Coronary artery (tissue), 2 donors: ENCODE measurements at places on chromosomes 7 and 10.

GRCh38 chr10:47055386-47056246 lies 144.4 kb downstream of the PTPN20 start:
- peak; percentile 55 for DNase-seq

DNA sequence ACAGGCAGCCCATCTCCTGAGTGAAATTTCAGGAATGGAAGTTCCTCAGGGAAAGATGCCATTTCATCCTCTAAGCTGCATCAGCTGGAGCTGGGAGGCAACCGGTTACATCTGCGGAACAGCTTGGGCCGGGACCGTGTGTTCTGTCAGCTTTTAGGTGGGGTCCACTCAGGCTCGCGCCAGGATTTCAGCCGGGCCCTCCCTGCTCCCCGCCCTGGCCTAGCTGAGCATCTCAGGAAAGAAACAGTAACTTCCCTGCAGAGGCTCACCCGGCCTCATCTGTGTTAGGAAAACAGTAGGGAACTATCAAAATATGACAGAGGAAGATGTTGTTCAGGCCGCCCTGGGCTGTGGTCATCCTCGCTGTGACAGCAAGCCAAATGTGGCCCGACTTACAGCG lies 110.4 kb downstream of the TRIL start:
- DNase-seq: no peak

- DNase-seq: no peak
Observed at GRCh38 chr10:124616040-124616835, 127.9 kb downstream of the FAM53B start.

DNA sequence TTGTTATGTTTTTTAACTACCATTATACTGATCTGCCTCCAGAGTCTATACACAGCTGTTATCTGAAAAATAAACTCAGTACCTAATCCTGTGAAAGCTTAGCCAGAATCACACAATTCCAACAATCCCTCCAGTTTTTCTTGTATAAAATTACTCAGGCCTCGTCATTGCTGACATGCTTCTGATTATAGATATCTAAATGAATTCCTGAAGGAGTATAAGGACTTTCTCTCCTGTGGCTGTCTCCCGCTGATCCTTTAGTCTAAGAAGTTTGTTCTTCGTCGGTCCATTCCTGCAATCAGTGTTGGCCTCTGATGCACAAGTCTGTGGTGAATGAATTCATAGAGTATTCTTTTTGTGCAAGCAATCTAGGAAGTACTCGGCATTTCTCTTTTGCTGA lies 288.9 kb upstream of the SEMA3C start:
- no peak for DNase-seq

DNA sequence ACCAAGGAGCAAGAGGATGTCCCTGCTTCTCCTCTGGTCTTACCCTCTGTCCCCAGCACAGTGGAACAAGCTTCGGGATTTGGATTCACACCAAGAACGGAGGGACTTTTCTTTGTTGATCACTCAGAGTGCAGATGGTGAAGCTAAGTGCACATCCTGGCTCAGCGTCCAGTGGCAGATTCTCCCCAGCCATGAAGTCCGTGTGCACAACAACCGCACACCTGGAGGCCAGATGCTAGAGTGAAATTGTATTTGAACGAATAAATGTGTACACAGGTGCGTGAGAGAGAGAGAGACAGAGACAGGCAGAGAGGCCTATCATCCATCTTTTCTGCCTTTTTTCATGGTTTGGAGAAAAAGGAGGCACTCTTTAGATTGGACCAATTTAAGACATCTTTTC lies 31.5 kb downstream of the ASB13 start:
- DNase-seq: no peak

- no peak for DNase-seq
Observed at GRCh38 chr10:21196822-21197395, 299.8 kb upstream of the NEBL start.

GRCh38 chr7:121366852-121367431 lies 29.2 kb downstream of the FAM3C start:
- DNase-seq: no peak

DNA sequence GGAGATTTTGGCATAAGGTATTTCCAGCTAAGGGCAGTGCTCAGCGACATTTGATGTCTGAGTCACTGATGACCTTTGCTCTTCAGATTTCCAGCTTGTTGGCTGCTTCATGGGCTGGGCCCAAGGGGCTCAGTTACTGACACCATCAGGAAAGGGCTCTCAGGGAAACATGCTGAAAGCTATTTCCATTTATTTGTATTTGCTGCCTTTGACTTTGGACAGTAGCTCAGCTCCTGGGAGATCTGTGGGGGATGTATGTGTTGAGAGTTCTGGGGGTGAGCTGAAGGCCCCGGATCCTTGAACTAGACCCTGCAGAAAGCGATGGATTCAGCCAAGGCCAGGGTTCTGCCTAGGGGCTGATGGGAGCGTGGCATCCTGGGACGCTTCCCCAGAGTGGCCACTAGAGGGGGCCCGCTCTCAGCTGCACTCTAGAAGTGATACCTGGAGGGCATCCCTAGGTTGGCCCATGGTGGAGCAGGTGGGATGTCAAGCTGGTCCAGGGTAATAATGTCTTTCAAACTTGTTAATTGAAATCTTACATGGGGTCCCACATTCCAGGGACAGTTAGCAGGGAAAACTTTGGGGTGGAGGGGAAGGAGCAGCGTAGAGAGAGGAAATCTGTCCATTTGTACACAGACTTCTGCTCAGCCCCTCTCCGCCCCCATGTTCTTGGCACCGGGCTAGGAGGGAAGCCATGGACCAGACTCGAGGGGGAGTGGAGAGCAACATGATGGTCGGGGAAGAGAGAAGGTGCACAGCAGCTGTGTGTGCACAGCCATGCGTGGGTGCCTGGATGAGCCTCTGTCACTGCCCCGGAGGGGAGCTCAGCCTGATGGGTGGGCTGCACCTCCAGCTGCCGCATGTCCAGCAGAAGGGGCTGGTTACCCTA lies 3.0 kb upstream of the BTBD16 start:
- no peak for DNase-seq

- DNase-seq: no peak
Observed at GRCh38 chr7:7996568-7996967, 28.0 kb downstream of the GLCCI1 start.

GRCh38 chr10:78371136-78371535 lies 337.5 kb downstream of the RPS24 start:
- DNase-seq: no peak

- no peak for DNase-seq
Observed at GRCh38 chr10:33843379-33843778, 508.9 kb upstream of the NRP1 start.

DNA sequence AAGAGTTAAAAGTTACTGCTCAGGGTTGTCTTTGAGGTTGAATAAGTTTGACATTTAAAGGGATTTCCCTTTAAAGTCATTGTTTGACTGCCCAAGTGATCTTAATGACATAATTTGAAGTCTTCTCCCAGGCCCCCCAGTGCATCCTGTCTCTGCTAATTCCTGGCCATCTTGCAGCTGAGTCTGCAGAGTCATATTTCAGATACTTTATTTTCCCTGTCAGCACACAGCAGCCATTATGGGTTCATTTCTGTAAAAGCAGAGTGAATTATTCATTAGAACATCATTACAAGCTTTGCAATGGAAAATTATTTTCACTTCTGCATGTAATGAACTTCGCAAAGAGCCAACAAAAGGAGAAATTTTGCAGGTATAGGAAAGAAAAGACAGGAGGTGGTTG lies 536.6 kb downstream of the GALNT17 start:
- DNase-seq: no peak

DNA sequence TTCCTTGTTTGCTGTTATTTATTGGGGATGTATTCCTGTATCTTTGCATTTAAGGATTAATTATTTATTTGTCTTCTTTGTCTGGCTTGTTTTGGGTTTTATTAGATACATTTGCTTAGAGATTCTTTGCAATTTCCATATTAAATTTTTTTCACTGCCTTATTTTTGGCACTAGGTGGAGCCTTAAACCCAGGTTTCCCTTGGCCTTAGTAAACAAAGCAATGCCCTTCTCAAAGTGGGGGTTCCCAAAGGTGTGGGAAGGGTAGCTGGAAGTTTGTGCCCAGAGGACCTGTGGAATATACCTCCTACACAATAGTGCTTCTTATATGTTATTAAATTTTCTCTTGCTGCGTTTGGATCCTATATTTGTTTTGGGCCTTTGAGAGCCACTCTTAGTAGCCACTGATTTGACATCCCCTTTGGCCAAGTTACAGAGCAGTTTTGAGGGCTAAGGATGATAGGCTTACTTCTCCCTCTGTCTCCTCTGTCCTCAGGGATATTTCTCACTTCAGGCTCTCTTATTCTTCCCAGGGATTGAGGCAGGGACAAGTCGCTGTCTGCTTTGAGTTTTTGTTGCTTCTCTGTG lies 162.3 kb downstream of the ITGB1 start:
- no peak for DNase-seq

- no peak for DNase-seq
Observed at GRCh38 chr10:97321032-97321803, 2.1 kb downstream of the FRAT1 start.

DNA sequence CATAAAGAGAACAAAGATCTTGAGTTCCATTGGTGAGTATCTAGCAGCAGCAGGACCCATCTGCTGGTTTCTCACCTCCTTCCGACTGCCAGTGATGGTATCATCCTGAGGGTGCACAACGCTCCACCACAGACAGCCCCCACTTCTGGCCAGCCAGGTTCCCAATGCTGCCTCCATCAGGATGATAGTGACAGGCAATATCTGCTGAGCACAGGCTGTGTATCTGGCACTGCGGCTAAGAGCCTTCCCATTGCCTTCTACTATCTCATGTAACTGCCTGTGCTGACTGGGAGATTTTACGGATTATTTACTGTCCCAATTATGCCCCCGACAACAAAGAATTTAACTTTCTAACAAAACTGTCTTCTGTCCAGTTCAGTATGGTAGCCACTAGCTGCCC lies 352.4 kb upstream of the AOAH start:
- no peak for DNase-seq

DNA sequence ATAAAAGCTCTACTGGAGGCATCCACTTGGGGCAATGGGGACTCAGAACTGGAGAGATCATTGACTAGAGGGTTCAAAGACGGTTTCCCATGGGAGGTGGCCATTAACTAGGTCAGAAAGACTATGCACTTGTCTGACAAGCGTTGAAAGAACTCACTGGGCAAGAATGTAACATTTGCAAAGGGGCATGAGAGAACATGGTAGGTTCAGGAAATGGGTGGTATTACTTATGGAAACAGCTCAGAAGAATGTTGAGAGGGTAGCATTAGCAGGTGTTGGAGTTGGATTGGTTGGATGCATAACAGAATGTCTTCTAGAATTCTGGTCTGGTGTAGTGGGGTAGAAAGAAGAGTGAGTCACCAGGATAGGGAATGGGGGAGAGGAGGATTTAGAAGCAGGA lies 119.1 kb upstream of the CDCA7L start:
- no peak for DNase-seq

DNA sequence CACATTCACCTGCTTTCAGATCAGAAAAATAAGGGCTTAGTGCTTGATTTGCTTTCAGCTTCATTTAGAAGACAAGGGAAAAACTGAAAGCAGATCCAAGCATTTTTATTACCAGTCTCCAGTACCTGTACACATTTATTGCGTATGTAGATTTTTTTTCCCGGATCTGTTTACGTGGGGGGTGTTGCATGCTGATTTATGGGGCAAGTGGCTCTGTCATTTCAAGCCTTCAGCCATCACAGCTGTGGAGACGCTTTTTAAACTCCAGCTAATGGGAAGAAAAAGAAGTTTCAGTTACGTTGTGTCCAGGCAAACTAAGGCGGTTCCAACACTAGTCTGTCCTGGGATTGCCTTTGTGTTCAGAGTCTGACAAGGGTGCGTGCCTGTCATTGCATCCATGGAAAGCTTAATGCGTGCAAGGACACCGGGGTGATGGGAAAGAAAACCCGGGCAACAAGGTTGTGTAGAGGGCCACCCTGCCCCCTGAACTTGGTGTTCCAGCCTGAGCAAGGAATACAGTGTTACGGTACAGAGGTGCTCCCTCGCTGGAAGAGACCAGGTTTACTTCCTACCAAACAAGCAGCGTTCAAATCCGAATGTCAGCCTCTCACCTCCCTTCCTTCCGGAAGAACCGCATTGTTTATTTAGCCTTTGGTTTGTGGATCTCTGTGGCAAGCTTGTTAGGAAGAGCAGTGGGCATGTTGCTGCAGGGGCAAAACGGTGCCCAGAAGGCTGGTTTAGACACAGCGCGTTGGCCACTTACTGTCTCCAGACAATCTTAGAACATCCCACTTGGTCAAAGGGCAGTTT lies 128.2 kb downstream of the FGFR2 start:
- no peak for DNase-seq

DNA sequence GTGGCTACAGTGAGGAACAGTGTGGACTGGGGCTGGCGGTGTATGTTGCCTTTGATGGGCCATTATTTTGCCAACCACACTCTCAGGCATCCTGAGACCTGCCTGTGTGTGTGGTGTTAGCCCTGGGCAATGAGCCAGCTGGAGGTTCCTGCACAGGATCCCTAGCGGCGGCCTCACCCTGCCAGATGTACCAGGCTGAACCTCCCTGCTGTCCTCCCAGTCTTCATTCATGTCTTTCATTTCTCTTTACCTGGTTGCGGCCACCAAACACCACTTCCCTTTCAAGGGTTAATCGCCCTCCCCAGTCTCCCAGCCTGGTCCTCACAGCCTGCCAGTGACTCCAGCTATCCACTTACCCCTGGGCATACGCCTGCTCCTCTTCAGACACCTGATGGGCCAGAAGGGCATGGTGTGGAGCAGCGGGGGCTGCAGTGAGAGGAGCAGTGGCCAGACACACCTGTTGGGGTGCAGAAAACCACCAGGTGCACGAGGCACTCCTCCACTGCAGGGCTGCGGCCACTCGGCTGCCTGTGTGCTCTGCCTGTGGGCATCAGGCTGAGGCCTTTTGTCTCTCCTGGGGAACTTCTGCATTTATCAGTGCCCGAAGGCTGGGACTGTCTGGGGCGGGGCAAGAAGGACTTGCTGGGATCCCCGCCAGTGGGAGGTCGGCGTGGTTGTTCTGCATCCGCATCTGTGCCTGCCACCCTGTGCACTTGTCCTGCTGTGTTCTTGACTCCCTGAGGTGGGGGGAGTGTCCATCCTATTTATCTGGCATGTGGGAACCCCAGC lies 111.6 kb downstream of the ARHGAP22 start:
- peak; percentile 59 for DNase-seq

GRCh38 chr10:28366994-28367393 lies 64.1 kb upstream of the MPP7 start:
- DNase-seq: no peak

- no peak for DNase-seq
Observed at GRCh38 chr10:94327649-94328048, 35.1 kb downstream of the NOC3L start.

DNA sequence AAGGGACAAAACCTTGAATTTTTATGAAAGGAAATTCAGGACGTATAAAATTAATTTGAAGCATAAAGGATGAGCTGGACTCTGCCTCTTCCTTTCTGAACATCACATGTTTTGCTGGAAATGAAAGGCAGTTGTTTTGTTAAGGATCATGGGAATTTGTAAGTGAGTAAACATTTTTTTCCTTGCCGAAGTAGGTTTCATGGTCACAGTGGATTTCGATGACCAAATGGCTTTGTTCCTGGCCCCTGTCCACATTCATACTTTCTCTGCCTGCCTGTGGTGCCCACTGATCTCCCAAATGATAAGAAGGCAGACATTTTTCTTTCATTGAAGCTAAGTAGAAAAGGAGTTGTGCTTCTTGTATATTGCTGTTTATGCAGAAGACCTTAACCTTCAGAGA lies 104.2 kb downstream of the ARID5B start:
- DNase-seq: no peak
